Right ventricle myocardium superior (tissue), 1 donor: ENCODE measurements at places on chromosomes 2 and 18. TPM values are rescaled to one million over a fixed set of nuclear protein-coding genes. Genes with fewer than 3 reads are reported as not detected.

DNA sequence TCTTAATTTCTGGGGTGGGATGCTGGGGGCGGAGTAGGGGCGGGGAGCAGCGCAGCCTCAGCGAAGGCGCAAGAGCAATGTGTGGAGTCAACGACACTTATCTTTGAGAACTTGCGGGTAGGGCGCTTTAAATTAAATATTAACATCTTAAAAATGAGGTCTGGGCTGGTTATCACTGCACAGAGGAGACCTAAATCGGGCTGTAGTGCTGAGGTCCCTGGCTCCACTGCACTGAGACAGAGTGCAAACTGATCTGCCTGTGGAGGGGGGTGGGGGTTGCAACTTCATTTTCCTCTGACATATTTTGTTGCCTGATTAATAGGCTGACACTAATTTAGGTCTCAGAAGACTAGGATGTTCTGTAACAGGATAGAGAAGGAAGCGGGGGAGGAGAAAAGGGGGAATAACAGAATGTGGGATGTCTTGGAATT is 253.0 kb upstream of the FANCL start:
- no peak for DNase-seq

- no peak for DNase-seq
These were observed 307.3 kb downstream of the NBAS start for GRCh38 chr2:15253835-15254286.

- DNase-seq: no peak
These were observed 51.7 kb downstream of the SOS1 start for GRCh38 chr2:39069136-39069515.

- DNase-seq: no peak
These were observed 91.3 kb upstream of the GLS start for GRCh38 chr2:190789074-190790004.

DNA sequence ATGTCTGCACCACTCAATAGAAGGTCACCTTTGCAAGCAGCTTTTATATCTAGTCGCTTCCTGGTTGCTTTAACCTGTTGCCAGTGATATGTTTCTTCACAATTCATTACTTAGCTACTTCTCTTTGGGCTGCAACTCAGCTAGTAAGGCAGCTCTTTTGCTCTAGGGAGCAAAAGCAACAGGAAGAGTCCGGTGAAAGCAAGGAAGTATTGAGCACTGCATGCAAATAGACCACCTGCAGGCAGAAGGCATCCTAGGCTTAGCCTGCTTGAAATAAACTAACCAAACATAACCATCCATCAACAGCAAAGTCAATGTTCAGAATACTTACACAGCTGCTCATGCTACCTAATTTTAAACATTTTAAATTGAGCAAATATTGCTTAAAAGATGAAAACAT is 529.2 kb upstream of the LINC00305 start:
- no peak for DNase-seq

DNA sequence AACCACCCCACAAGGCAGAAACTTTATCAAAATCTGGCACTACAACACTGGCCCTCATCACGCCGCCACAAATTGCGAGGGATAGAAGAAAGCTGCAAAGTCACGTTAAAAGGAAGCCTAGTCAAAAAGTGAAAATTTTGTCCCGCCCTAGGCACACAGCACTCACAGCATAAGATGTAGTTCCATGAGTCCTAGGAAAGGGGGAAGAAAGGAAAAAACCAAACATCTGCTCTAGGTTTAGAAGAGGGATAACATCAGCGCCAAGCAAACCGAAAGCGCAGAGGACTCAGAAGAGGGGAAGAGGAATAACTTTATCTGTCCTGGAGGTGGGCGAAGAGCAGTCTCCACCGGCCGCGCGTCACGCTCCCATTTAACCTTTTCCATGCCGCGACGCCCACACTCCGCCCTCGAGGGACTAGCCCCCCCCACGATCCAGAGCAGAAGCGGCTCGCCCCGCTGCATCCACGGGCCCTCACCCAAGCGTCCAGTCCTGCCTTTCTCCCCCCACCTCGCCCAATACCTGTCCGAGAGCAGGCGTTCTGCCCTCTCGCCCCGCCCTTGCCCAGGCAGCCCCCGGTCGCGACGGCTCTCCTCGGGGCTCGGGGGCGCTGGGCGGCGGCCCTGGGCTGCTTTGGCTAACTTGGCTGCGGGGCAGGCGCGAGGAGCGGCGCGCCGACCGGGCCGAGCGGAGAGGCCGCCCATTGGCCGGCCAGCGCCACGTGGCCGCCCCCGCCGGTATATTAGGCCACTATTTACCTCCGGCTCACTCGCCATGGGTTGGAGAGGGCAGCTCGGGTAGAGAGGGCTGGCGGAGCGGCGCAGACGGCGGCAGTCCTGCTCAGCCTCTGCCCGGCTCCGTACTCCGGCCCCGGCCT is at the start of gene HOXD1:
TSS of gene HOXD1 (plus strand) at position 770 of the 875 bp plus-strand sequence. CDS start 134 bp downstream, outside the sequence.
- no peak for DNase-seq

GRCh38 chr2:109058191-109058632 is 69.2 kb upstream of the EDAR start:
- DNase-seq: no peak

DNA sequence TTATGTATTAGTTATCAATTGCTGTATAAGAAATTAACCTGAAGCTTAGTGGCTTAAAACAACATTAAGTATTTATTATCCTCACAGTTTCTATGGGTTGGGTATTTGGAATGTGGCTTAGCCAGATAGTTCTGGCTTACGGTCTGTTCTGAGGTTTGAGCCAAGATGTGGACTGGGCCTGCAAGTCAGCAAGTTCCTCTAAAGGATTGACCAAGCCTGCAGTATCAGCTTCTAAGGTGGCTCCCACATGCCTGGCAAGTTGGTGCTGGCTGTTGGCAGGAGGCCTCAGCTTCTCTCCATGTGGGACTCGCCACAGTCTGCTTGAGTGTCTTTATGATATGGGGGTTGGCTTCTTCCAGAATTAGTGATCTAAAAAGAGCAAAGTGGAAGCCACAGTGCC is 45.0 kb upstream of the TCF4 start:
- no peak for DNase-seq

GRCh38 chr2:151973013-151973900 is 125.6 kb downstream of the CACNB4 start:
- DNase-seq: no peak

- no peak for DNase-seq
These were observed 53.5 kb downstream of the TFCP2L1 start for GRCh38 chr2:121231385-121232000.

- DNase-seq: no peak
These were observed 155.4 kb downstream of the GALR1 start for GRCh38 chr18:77405096-77405495.

- no peak for DNase-seq
These were observed 130.2 kb downstream of the CHST9 start for GRCh38 chr18:27054926-27055325.

GRCh38 chr2:147416099-147416498 is 428.7 kb upstream of the ACVR2A start:
- DNase-seq: no peak

- DNase-seq: no peak
These were observed 13.0 kb downstream of the KIF5C start for GRCh38 chr2:148888003-148888501.

DNA sequence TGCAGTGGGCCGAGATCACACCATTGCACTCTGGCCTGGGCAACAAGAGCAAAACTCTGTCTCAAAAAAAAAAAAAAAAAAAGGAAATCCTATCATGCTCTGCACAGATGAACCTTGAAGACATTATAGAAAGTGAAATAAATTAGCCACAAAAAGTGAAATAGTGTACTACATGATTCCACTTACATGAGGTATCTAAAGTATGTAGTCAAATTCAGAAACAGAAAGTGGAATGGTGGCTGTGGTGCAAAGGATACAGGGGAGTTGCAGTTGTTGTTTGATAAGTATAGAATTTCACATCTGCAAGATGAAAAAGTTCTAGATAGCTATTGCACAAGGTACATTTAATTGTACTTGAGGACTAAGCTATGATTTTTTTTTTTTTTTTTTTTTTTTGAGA is 5.2 kb downstream of the ZRANB3 start:
- DNase-seq: no peak

DNA sequence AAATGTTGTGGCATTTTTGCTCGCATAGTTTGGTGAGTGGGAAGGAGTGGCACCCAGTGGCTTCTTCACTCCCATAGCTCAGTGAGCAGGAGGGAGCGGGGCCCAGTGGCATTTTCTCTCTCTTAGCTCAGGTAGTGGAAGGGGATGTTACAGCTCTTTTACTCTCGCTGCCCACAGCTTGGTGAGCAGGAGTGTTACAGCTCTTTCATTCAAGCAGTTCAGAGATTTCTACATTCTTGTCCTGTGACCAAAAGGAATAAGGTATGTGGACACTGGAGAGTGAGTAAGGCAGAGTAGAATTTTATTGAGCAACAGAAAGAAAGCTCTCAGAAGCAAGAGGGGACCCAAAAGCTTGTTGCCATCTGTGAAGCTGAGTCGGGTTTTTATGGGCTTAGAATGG is 192.4 kb downstream of the SPAG16 start:
- no peak for DNase-seq

GRCh38 chr2:36734304-36734703 is 37.8 kb downstream of the VIT start:
- DNase-seq: no peak

DNA sequence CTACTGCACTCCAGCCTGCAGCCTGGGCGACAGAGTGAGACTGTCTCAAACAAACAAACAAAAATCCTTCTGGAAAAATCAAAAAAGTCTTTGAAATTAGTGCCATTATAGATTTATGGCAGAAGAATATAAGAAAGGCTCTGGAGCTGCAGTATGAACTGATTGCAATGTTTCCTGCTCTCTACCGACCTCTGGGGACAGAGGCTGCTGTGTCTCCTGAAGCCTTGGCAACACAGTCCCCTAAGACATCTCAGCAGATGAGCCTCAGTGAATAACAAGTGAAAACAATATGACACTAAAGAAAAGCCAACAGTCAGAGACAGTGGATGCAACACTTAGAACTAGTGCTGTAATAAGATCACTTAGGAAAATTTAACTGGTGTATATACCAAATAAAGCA is 494.9 kb upstream of the LRATD1 start:
- DNase-seq: no peak

GRCh38 chr2:158477202-158477601 is 20.4 kb downstream of the PKP4 start:
- no peak for DNase-seq

DNA sequence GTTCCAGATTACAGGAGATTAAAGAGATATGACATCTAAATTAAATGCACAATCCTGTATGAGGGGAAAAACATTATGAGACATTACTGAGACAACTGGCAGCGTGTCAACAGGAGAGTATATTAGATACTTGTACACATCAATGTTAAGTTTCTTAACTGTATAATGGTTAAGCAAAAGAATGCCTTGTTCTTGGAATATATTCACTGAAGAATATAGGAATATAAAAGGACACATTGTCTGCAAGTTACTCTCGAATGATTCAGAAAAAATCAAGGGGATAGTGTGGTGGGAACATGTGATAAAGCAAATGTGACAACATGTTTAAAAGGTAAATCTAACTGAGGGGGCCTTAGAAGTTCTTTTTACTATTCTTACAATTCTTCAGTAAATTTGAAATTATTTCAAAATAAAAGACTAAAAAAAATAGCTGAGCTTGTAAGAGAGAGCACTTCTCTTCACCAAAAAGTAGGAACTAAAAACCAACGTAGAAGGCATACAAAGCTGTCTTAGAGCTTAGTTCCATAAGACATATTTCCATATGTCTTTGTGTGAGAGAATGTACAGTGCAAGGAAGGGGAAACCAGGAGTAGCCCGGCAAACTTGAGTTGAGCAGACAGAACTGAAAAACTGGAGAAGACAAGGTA is 7.5 kb downstream of the WDPCP start:
- DNase-seq: no peak

DNA sequence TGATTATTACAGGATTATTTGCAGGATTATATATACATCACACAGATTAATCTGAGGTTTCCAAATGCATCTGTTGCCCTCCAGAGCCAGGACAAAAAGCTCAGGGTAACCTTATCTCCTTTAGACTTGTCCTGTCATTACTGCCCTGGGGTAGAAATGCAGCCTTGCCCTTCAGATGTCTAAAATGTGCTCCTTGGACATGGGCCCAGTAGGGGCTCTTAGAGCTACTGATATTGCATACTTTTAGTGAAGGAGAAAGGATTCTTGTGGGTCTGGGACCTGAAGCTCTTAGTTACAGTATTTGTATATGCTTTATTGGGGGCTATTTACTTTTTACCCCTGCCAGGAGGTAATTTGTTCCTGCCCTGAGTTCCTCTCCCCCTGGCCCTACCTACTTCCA is 56.1 kb downstream of the PRKRA start:
- no peak for DNase-seq

GRCh38 chr18:40863801-40864200 is 1091.2 kb upstream of the PIK3C3 start:
- no peak for DNase-seq

DNA sequence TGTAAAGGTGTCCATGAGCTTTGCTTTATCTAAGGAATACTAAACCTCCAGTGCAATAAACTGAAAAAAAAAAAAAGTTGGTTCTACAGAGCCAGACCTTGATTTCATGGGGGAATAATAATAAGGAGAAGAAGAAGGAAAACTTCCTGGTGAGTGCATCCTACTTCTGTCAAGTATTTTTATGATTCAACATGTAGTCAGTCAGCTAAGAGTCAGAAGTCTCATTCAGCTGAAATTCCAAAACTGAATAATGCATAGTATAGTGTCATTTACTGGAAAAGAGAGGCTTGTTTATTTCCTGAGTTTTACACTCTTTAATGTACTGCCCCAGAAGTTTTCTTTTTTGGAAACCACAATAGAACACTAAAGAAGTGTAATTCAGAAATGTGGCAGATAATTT is 77.8 kb upstream of the TACR1 start:
- no peak for DNase-seq

GRCh38 chr2:157302492-157303099 is 23.0 kb downstream of the ERMN start:
- no peak for DNase-seq

DNA sequence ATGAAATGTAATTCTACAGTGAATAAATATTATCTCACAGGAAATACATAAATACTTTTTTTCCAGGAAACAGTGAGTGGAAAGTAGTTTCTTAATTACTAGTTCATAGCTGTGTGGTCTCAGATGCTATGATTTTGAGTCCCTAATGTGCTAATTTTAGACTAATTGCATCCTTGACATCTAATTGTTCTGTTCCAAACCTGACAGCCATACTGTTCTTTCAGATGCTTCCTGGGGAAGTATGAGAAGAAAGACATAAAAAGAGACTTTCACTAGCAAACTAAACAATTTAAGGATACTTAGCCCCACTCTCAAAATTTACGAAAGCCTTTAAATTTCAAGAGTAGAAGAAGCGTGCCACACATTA is 350.9 kb upstream of the CDH20 start:
- no peak for DNase-seq

IGFBP5 gene
- 134 TPM for total RNA-seq

FZD7 gene
- total RNA-seq: 25.3 TPM

OR6B2 gene
- total RNA-seq: not detected

HOXD13 gene
- total RNA-seq: not detected

HNMT gene
- 12.7 TPM for total RNA-seq

CAPN14 gene
- 0.32 TPM for total RNA-seq

RAB1A gene
- 115 TPM for total RNA-seq

SERPINB10 gene
- not detected for total RNA-seq

AGXT gene
- total RNA-seq: not detected
